ENCODE measurements at places on chromosomes 16 and 17.
A peak's percentile ranks its signal among the peaks of the same experiment; 100 is the strongest.

DNA sequence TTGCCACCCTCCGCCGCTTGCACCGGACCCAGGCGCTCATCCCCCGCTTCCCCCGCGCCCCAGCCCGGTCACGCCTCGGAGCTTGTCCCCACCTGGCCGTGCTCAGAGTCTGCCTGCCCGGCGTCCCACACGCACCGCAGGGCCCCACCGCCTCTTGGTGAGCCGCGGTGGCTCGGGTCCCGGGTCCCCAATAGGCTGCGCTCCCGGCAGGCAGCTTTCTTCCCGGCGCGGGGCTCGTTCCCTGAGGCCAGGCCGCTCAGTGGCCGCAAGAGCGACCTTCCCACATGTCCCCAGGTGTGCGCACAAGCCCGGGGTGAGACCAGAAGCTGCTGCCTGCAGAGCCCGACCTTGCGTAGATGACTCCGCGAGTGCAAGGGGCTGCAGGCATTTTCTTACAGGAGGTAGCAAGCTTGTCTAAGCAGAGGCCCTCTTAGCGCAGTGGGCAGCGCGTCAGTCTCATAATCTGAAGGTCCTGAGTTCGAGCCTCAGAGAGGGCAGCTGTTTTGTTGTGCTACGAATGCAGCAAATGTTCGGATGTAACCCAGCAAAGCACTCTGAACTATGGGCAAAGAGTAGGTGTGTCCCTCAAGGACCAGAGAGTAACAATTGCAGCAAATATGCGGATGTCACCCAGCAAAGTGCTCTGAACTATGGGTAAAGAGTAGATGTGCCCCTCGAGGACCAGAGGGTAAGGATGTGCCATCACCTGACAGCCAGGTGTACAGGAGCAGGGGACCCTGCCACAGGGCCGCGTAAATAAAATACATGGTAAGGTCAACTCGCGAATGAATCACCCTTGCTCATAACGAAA is 15.6 kb downstream of the TLE7 start:
- DNase-seq = peak; percentile 59

GRCh38 chr16:1283996-1284616 is 25.3 kb upstream of the UBE2I start:
- no peak for DNase-seq

DNA sequence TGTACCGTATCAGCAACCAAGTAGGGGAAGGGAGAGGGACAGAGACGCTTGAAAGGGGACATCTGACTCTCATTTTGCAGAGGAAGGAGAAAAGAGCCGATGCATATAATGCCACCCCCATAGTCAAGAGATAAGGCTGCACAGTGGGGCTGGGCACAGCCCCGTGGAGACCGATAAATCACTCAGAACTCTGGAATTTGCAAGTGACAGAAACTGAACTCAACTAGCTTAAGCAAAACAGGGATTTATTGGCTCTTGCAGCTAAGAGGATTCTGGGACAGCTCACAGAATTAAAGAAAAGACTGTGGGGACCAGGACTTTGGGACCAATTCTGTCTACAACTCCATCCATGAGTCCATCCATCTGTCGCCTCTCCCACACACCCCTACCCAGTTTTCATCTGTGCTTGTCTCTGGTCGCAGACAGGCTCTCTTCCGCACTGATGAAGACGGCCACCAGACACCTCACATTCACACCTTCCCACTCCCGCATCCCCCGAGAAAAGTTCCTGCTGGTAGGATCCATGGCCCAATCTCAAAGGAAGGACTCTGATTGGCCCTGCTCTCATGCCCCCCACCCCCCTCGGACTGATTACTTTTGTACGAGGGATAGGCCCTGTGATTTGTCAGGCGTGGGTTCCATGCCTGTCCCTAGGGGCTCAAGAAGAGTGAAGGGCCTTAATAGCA is 105.9 kb upstream of the RPL38 start:
- DNase-seq = no peak

GRCh38 chr17:48760411-48760810 is 31.9 kb upstream of the HOXB13 start:
- DNase-seq = no peak
